ENCODE measurements at places on chromosomes 1 and 21.
A peak's percentile ranks its signal among the peaks of the same experiment; 100 is the strongest.

- DNase-seq = no peak
Observed at GRCh38 chr1:180165096-180165495, 10.4 kb downstream of the QSOX1 start.

DNA sequence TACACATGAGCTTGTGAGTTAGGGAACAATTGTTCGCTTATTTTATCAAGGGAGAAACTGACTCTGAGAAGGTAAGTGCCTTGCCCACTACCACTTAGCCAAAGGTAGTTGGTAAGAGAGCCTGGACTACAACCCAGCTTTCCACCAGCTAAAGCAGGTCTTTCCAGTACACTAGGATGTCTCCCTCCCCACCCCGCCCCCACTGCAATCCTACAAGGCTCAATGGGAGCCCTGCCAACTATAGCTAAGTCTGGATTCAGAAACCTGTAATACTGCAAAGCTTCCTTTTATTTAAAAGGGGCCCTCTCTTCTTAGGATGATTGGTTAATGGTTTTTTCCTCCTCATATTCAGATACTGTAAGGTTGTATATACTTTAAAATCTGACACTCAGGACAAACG, 102.0 kb upstream of the C8B start:
- DNase-seq = no peak

GRCh38 chr1:223175032-223175431, 32.0 kb upstream of the TLR5 start:
- no peak for DNase-seq

GRCh38 chr21:27221077-27221476, 254.2 kb upstream of the ADAMTS5 start:
- no peak for DNase-seq

DNA sequence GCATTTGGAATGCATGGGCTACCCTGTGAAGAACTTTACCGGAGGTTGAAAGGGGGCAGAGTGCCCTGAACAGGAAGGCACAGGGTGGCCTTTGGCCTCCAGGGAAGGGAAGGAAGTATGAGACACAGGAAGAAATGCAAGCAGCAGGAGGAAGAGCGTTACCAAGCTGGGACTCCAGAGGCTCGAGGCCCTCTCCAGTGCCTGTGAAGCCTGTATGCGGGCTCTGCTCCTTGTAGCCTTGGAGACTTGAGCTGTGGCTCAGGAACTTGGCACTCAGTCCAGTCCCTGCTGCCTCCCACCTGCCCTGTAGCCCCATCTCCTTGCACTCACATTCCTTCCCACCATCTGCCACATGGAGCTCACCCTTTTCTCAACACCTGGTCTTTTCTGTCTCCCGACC, 33.5 kb upstream of the RNF19B start:
- DNase-seq = no peak

DNA sequence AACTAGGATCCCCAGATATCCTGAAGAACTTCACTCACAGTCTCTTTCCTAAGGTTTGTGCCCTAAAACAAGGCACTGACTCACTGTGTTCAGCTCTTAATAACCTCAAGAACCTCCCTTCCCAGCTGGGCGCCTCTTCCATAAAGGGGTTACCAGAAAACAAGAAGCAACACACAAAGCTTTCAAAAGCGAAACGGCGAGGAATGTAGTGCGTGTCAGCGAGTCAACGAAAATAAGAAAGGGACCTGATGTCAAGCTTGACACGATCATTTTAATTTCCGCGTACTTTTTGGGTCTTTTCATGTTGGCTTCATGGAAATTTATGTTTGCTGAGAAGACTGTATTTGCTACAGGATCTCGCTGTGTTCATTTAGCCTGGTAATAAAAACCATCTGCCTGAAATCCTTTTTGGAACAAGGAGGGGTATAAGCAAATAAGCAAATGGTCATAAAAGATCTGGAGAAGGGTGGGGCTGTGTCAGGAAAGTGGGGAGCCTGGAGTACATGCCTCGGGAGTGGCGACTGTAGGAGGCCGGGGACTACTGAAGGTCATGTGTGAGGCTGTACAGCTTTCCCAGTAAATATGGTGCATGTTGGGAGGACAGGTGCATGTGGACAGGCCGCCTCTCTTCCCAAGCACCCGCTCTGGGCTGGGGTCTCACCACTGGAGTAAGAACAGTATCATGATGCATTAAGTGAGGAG, 11.4 kb upstream of the CLDN14 start:
- DNase-seq = no peak

- no peak for DNase-seq
Observed at GRCh38 chr1:204730826-204731459, 45.4 kb upstream of the LRRN2 start.

GRCh38 chr1:26015358-26015757, 6.2 kb upstream of the EXTL1 start:
- DNase-seq = no peak

GRCh38 chr1:67664048-67664447, 21.0 kb upstream of the GADD45A start:
- no peak for DNase-seq

- DNase-seq = no peak
Observed at GRCh38 chr21:22516230-22516629, 1518.0 kb downstream of the NCAM2 start.

GRCh38 chr1:23722652-23723051, 20.6 kb upstream of the ELOA start:
- no peak for DNase-seq

DNA sequence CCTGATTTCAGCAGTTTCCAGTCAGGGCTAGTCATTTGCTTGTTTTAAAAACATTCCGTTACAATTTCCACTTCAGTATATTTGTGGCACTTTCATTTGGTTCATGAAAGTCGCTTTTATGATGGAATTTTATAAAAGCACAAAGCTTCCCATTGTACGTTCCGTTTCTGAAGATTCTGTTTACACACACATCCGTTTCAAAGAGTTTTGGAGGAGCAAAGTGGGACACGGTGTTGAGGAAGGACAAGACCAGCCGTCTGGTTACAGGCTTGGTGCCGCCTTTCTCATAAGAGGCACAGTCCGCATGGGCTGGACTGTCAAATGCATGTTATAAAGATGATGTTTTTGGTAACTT, 60.3 kb downstream of the FAAP20 start:
- DNase-seq = no peak

DNA sequence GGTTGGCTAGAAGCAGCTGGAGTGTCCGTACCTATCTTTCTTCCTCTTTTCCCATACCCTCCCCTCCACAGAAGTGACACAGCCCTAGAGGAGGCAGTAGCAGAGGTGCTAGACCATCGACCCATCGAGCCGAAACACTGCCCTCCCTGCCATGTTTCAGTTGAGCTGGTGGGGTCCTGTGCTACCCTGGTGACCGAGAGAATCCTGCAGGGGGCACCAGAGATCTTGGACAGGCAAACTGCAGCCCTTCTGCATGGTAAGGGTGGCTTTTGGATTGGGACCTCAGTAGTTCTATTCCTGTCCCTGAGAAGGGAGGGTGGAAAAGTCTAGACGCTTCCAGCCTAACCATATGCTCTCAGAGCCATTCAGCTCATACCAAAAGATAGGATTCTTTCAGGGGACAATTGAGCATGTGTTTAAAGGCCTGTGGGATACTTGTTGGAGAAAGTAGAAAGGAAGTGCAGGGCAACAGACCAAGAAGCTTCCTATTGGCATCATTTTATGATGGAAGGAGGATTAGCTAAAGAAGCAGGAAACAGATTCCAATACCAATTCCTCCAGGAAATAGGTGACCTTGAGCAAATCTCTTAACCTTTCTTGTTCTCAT, 11.7 kb upstream of the BNIPL start:
- DNase-seq = peak; percentile 71

- DNase-seq = no peak
Observed at GRCh38 chr1:77970192-77970591, 8.7 kb downstream of the FUBP1 start.

DNA sequence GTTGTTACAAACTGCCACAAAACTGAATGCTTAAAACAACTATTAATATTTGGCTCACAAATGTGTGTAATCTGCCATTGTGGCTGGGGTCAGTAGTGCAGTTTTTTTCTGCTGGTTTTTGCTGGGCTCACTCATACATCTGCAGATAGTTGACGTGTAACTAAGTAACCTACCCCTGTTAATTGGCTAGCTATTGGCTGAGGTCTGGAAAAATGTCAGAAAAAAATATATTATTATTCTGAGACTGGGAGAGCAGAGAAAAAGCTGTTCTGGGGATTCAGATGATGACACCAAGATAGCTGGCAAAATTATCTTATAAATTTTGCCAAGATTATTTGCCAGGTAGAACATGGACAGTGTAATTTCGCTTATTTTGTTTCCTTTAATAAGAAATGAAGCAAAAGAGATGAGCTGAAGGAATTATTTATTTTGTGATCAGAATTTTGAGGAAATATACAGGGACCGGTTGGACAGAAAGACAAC, 616.1 kb upstream of the ADAMTS5 start:
- no peak for DNase-seq

DNA sequence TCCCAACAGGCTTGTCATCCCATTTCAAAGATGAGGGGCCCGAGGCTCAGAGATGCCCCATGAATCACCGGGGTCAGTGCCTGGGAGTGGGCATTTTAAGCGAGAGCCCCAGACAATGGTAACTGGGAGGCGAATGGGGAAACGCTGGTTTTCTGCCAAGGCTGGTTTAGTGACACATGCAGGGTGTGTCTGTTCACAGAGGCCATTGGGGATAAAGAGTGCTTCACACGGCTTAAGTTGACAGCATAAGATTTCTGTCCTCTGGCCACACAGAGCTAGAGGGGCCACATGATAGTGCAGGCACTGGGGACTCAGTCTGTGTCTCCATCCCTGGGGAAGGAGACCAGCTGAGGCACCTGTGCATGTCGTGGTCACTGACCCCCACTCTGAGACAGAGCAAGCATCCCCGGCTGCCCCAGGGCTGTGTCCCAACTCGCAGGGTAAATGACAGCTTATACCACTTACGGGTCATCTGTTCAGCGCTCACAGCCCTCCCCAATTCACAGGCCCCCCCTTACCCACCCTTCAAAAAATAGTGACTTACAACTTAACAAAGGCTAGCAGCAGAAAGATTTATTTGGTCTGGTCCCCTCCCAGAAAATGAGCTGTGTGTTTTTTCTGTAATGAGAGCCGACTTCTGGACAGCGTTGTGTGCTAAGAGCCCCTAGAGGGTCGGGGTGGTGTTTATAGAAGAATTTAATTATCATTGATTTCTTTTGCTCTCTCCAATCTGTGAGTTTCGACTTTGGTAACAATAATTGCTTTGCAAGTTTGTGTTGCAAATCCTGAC, 34.9 kb upstream of the ARHGEF16 start:
- DNase-seq = no peak

DNA sequence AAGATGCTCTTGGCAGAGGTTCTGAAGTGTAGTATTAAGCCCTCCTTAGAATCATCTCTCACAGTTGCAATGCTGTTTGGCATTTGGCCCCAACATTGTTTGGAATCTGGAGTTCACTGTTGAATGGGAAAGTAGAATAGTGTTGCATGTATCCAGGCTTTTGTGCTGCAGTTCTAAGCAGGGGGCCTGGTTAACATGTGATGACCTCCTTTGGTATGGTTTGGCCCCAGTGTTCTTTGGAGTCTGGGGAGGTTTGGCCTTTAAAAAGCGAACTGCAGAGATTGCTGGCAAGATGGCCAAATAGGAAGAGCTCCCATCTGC, 61.8 kb upstream of the PLD5 start:
- no peak for DNase-seq

DNA sequence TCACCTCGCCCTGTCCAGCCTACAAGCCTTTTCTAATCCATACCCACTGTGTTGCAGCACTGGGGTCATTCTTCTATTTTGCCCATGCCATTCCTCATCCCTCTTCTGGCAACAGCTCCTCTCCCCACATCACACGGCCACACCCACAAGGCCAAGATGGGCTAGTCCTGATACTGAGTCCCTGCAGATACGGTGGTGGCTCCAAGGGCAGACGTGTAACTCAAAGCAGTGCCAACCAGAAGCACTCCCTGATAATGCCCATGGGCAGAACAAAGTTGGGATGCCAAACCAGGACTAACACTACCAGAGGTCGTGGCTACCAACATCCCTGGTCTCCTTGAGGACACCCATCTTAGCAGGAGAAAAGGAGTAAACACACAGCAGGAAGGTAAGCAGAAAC, 64.8 kb downstream of the APP start:
- DNase-seq = no peak

DNA sequence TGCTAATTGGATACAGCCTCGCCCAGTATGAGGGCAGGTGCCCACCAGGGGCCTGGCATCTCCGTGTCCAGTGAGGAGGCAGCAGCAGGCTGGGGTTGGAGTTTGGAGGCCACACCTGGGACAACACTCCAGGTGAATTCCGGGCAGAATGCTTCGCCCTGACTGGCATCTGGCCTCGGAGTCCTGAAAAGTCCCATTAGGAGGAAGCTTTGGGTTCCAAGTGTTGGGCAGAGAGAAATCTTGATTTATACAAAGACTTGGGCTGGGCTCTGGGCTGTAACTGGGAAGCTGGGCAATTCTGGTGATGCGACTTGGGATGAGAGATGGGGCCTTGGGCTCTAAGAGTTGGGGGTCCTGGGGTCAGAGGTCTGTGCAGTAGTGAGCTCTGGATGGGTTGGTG, 48.1 kb upstream of the CSF3R start:
- DNase-seq = no peak

GRCh38 chr1:164660412-164660772, 101.4 kb downstream of the PBX1 start:
- DNase-seq = no peak

GRCh38 chr1:13697738-13698137, 2.2 kb upstream of the PRDM2 start:
- DNase-seq = no peak

GRCh38 chr1:111369177-111369576, 58.4 kb downstream of the OVGP1 start:
- DNase-seq = no peak

DNA sequence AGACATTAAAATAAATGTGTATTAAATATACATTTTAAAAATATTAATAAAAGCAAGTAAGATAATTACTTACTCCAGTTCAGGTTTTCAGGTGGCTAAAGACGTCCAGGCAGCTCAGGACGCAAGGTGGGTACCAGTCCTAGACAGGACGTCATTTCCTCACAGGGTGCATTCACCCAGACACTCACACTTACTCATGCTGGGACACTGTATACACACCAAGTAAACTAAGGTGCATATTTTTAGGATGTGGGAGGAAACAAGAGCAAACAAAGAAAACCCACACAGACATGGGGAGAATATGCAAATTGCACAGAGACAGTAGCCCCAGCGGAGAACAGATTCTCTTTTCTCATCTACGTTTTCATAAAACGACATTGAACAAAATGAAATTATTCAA, 457.9 kb downstream of the BRINP3 start:
- DNase-seq = no peak

- DNase-seq = peak; percentile 35
Observed at GRCh38 chr1:152654110-152654509, 9.1 kb upstream of the LCE2D start.

- no peak for DNase-seq
Observed at GRCh38 chr1:223456747-223457146, 63.5 kb downstream of the CCDC185 start.
